ENCODE measurements at places on chromosomes 5 and 9.
A peak's percentile ranks its signal among the peaks of the same experiment; 100 is the strongest.

DNA sequence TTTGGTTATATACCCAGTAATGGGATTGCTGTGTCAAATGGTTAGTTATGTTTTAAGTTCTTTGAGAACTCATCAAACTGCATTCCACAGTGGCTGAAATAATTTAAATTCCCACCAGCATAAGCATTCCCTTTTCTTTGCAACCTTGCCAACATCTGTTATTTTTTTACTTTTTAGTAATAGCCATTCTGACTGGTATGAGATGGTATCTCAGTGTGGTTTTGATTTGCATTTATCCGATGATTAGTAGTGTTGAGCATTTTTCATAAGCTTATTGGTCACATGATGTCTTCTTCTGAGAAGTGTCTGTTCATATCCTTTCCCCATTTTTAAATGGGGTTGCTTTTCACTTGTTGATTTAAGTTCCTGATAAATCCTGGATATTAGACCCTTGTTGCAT, 435.7 kb upstream of the RIOK2 start:
- no peak for DNase-seq

- no peak for DNase-seq
Observed at GRCh38 chr5:138711811-138712210, 41.4 kb upstream of the CTNNA1 start.

DNA sequence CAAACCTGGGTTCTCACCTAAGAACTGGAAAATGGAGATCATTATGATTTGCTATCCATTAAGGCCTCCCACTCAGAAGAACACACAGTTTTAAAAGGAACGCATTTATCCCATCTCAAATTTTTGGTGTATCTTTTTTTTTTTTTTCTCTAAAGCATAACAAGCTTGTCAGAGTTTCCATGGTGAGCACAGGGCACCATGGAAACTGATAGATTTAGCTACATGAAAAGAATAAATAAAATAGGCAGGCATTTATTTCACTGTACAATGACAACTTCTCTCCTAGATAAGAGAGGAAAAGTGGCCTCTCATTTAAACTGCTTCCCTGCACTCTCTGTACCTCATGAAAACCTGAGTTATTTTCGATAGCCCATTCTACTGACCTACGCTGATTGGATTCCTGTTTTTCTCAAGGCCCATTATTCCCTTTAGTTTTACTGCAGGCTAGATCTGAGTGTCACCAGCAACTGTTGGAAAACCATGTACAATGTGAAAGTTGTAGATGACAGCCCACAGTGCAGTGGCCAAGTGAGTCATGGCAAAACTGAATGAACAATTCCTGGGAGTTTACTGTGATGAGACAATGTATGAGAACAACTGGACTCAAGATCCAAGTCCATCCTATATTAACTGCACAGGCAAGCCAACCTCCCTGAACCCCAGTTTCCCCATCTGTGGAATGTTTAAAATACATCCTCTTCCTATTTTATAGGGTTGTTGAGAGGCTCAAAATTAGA, 4.3 kb upstream of the GDA start:
- DNase-seq: no peak

DNA sequence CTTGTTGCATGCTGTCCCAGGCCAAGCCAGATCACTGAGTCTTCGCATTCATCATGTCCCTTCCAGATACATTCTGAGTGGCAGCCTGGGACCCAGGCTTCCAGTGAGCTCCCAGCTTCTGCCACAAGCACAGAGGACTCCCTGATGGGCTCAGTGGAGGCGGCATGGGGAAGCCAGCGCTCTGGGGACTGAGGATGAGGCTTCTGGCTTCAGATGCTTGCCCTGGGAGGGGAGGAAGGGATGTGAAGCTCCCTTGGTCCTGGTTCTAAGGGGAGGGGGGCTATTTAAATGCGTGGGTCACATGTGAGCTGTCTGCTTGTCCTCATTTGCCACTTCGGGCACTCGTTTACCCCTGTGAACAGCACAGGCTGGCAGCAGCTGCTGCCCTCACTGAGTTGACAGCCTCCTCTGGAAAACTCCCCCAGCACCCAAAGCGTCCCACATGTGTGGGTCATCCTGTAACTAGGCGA, 174.0 kb downstream of the NR3C1 start:
- no peak for DNase-seq

DNA sequence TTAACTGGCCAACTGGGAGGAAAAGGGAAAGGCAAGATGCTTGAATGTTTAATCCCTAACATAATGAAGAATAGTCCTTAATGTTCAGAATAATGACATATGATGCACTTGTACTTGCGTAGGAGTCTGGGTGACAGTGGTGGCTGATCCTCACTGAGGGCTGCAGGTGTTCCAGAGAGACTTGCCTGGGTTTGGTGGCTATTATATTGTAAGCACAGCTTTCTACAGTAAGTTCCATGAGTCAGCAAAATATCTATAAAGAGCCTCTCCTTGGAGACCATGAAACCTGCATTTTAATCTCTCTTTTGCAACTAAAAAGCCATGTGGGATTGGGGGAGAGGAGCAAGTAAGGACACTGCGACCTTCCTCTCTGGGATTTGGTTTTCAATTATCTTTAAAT, 1.9 kb upstream of the NPR2 start:
- no peak for DNase-seq

GRCh38 chr5:36152324-36153297, 700 bp downstream of the SKP2 start:
- no peak for DNase-seq

DNA sequence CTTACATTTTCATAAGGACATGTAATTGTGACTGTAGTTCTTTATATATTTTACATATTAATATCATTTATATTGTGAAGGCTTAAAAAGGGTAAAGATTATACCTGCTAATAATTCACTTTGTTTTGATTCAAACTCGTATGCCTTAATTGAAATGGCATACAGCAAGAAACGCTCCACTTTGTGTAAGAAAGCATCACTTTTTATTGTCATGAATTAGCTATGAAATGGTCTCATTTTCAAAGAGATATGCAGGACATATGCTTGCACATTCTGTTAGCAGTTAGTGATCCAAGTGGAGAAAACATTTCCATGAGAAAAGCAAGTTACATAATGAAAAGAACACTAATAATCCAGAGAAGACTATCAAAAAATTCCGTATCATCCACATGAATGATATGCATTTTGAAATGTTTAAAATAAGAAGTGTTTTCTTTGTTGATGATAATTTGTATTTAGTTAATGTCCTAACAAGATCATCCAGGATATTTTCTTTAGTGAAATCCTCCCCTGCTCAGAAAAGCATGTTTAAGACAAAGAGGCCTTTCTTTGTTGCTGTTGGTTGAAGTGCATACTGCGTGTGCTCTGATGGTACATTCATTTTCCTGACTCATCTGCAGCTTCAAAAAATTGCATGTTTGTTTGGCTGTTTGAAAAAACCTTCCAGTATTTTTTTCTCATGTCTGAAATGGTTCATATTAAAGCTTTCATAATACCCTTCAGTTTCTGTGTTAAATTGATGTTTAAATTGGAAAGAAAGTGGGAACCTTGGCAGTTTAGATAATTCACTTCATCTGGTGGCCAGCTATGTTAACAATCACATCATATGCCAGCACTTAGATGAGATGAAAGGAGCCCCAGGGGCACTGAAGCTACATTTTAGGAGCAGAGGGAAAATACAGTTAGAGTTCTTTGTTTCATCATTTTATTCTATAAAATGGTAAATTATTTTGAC, 242.2 kb downstream of the CSNK1G3 start:
- DNase-seq: peak; percentile 80

DNA sequence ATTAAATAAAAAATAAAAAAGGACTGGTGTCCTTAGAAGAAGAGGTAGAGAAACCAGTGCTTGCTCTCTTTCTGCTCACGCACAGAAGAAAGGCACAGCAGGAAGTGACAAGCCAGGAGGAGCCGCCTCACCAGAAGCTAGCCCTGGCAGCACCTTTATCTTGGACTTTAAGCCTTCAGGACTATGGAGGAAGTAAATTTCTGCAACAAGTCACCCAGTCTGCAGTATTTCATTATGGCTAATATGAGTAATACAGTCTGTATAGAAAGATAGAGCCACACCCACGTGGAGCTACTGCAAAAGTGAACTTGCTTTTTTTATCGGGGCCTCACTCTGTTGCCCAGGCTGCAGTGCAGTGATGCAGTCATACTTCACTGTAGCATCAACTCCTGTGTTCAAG, 68.4 kb downstream of the PDZD2 start:
- no peak for DNase-seq

DNA sequence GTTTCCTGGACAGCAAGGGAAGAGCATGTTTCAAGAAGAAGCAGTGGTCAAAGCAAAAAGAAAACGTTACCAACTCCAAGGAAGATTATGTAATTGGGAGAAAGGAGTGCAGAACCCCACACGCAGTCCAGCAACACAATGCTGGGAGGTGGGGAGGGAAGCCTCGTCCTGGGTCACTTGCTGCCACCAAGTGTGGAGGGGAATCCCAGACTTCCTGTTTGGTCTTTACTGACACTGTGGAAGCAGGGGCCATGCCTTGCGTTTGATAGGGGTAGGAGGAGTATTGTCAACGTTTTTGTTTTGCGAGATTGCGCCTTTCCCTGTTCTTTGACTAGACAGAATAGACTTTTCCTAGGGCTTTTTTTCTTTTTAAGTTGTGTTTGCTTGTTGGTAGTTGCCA, 421.0 kb downstream of the KDM4C start:
- DNase-seq: no peak

DNA sequence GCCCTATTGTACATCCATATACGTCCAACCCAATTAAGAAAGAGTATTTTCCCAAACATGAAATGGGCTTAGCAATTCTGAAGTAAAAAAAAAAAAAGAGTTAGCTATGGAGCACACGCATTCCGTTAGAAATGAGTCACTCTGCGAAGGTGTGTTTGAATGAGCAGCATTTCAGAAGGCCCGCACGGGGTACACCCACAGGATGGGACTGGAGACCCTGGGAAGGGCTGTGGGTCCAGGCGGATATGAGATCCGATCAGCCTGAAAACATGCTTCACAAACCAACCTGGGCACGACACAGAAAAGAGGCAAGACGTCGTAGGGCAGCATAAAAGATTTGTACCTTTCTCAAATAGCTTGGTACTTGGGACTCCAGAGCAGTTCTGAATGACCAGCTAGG, 173.9 kb upstream of the KLF9 start:
- no peak for DNase-seq

Measured in cerebellar cortex (tissue), 1 donor.